Breast epithelium (tissue), 4 donors: ENCODE measurements at places on chromosomes 5 and 9. TPM values are rescaled to one million over a fixed set of nuclear protein-coding genes. Genes with fewer than 3 reads are reported as not detected.

GRCh38 chr5:97629276-97629675 lies 446.2 kb upstream of the RIOK2 start:
- H3K27me3 ChIP-seq = no peaks in the 10 kb centered on the region
- no peak overlapping the region for H3K4me3 ChIP-seq
- no peaks in the 10 kb centered on the region for H3K4me1 ChIP-seq

DNA sequence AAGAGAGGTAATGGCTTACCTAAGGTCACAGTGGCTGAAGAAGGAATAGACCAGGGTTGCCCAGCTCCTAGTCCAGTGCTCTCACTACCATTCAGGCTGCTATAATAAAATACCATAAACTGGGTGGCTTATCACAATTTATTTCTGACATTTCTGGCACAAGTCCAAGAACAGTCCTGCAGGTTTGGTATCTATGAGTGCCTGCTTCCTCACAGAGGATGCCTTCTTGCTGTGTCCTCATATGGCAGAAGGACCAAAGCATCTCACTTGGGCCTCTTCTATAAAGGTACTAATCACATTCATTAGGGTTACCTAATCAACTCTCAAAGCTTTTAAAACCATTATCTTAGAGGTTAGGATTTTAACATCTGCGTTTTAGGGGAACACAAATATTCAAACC lies 17.2 kb downstream of the STARD4 start:
- no peak for DNase-seq
- H3K36me3 ChIP-seq = peaks cover 4% of the 10 kb centered on the region
- no peaks in the 10 kb centered on the region for H3K4me1 ChIP-seq
- no peak overlapping the region for H3K4me3 ChIP-seq
- no peaks in the 10 kb centered on the region for H3K27me3 ChIP-seq

The SOX30 gene
- 0.16 TPM for total RNA-seq

- no peak overlapping the region for H3K27ac ChIP-seq
- no peaks in the 10 kb centered on the region for H3K36me3 ChIP-seq
- no peak overlapping the region for H3K4me3 ChIP-seq
- no peaks in the 10 kb centered on the region for H3K27me3 ChIP-seq
- no peak for DNase-seq
Measured at GRCh38 chr5:149301744-149302380, 30.2 kb downstream of the AFAP1L1 start.

The OTP gene
- total RNA-seq = not detected

The IFNA21 gene
- total RNA-seq = not detected

The TAF9 gene
- total RNA-seq = 35.4 TPM

DNA sequence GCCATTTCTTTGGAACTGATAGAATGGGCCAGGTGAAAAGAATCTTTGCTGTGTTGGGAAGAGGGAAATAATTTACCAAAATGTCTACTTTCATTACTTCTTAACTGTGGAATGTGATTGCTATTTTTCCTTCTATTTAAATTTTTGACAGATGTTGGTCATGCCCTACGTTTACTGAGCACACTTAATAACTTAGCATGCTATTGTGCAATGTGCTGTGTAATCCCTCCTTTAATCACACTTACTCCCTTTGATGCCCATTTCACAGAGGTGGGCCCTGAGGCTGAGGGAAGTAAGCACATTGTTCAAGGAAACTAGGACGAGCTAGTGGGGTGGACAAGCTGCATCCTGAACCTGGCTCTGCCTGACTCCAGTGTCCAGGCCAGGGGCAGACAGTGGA lies 47.8 kb upstream of the INSYN2B start:
- H3K4me3 ChIP-seq = no peak overlapping the region
- no peaks in the 10 kb centered on the region for H3K27me3 ChIP-seq
- no peak for DNase-seq
- H3K4me1 ChIP-seq = no peaks in the 10 kb centered on the region
- H3K27ac ChIP-seq = no peak overlapping the region

DNA sequence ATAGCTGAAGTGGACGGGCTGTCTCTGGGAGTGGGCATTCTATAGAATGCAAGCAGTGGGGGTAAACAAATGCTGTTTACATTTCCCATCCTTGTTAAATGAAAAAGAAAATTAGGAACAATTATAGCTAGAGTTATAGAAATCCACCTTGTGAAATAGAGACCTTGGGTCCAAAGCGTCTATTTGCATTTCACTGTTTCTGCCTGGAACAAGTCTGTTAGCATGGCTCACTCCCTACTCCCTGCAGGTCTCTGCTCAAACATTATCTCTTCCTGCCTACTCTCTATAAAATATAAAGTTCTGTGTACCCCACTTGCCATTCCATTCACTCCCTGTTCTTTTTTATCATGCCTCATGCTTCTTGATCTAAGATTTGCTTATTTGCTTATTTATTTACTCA lies 975.7 kb upstream of the WWC1 start:
- no peaks in the 10 kb centered on the region for H3K36me3 ChIP-seq
- no peak overlapping the region for H3K27ac ChIP-seq
- no peak overlapping the region for H3K4me3 ChIP-seq
- no peaks in the 10 kb centered on the region for H3K4me1 ChIP-seq
- no peak for DNase-seq

The PFN3 gene
- total RNA-seq = not detected

The CA9 gene
- 0.16 TPM for total RNA-seq

DNA sequence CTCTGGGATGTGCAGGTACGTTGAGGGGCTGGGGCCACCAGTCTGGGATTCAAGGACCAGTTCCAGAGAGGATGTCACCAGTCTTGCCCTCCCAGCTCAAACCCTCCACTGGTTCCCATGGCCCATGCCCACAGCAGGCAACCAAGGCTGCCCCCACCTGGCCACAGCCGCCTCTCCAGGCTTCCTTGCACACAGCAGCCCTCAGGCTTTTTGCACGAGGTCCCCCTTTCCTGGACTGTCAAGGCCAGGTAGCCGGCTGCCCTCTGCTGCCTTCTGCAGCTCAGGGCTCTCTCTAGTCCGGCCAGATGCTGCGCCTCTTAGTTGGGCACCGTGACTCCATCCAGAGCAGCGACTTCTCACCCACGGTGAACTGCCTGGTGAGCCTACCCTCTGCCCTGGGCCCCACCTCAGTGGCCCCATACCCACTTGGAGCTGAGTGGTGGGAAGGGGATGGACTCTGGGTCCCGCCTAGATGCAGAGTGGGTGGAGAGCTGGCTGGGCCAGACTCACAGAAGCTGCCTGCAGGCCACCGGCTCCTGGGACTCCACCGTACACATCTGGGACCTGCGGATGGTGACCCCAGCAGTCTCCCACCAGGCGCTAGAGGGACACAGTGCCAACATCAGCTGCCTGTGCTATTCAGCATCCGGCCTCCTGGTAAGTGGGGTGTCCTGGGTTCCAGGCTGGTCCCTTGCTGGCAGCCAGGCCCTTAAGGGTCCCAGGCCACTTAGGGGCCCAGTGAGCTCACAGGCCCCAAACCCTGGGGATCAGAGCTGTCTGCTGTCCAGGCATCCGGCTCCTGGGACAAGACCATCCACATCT lies 2.9 kb downstream of the WDR38 start:
- H3K36me3 ChIP-seq = peaks cover 4% of the 10 kb centered on the region
- no peak overlapping the region for H3K27ac ChIP-seq
- peaks cover 4% of the 10 kb centered on the region for H3K4me1 ChIP-seq
- no peaks in the 10 kb centered on the region for H3K27me3 ChIP-seq
- DNase-seq = no peak

GRCh38 chr9:137504432-137504777 lies 45.3 kb upstream of the NSMF start:
- peaks cover 7% of the 10 kb centered on the region for H3K36me3 ChIP-seq
- no peak overlapping the region for H3K27ac ChIP-seq
- no peak overlapping the region for H3K4me3 ChIP-seq
- no peaks in the 10 kb centered on the region for H3K4me1 ChIP-seq
- H3K27me3 ChIP-seq = no peaks in the 10 kb centered on the region

DNA sequence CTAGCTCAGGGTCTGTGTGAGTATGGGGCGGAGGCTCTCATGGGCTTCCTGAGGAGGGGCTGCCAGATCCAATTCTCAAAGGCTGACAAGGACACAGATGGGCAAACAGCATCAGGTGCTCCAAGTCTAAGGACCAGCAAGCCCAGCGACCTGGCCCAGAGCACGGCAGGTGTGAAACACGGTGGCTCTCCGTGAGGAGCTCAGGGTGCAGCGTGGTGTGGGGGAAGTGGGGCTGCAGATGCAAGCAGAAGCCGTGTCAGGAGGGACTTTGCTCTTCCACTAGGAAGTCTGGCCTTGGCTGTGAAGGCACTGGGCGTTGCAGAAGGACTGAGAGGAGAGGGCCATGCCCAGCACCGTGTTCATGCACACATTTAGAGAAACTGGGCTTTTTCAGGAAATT lies 420.0 kb downstream of the GADD45G start:
- no peaks in the 10 kb centered on the region for H3K27me3 ChIP-seq
- no peaks in the 10 kb centered on the region for H3K36me3 ChIP-seq
- H3K27ac ChIP-seq = no peak overlapping the region
- no peaks in the 10 kb centered on the region for H3K4me1 ChIP-seq
- no peak for DNase-seq

DNA sequence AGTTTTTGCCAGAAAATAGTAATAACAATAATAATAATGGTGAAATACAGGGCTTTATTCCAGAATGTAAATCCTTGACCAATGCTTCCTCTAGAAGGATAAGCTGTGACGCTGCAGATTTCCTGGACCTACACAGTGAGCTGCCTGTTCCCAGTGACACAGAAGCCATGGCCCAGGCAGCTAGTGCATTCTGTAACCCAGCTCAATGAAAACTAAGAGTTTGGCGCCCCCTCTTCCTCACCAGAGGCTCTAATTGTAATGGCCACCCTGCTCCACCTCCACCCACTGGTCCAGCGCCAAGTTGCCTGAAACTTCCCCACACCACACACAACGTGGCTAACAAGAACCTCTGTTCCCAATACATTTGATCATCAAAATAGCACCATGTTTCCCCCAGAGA lies 248.1 kb downstream of the CETN3 start:
- no peak for DNase-seq
- no peak overlapping the region for H3K27ac ChIP-seq
- no peaks in the 10 kb centered on the region for H3K4me1 ChIP-seq
- H3K27me3 ChIP-seq = no peaks in the 10 kb centered on the region

DNA sequence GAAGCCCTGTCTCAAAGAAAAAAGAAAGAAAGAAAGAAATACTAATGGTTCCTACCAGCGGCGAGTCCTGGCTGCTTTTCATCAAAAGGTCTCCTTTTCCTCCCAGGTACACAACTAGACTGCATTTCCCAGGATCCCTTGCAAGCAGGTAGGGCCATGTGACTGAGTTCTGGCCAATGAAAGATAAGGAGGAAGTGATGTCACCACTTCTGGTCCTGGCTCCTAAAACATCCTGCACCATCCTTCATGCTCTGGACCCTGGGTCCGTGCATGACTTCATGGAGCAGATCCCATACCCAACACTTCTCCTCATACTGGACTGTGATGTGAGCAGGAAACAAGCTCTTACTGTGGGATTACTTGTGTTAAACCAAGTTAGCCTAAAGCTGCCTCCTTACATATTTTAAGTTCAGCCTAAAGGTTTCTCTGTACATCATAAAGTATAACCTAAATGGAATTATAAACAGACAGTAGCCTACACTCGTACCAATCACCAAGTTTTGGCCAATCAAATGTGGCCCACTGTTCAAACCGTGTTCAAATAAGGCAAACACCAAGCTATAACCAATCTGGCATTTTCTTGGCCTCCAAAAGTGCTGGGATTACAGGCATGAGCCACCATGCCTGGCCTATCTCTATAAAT lies 30.2 kb upstream of the FUBP3 start:
- DNase-seq = no peak
- H3K4me3 ChIP-seq = no peak overlapping the region
- H3K4me1 ChIP-seq = no peaks in the 10 kb centered on the region
- H3K27ac ChIP-seq = no peak overlapping the region
- no peaks in the 10 kb centered on the region for H3K36me3 ChIP-seq

The PDGFRB gene
- total RNA-seq = 146 TPM

GRCh38 chr5:38202741-38203140 lies 55.6 kb upstream of the EGFLAM start:
- no peaks in the 10 kb centered on the region for H3K27me3 ChIP-seq
- H3K36me3 ChIP-seq = no peaks in the 10 kb centered on the region
- H3K4me1 ChIP-seq = no peaks in the 10 kb centered on the region

- no peaks in the 10 kb centered on the region for H3K4me1 ChIP-seq
- no peak for DNase-seq
- H3K27ac ChIP-seq = no peak overlapping the region
- H3K36me3 ChIP-seq = no peaks in the 10 kb centered on the region
Measured at GRCh38 chr5:74320526-74320925, 320.0 kb downstream of the ENC1 start.

The SLC6A7 gene
- total RNA-seq = not detected

- no peak overlapping the region for H3K4me3 ChIP-seq
- H3K27me3 ChIP-seq = no peaks in the 10 kb centered on the region
- no peaks in the 10 kb centered on the region for H3K36me3 ChIP-seq
Measured at GRCh38 chr5:24480952-24481351, 163.8 kb downstream of the CDH10 start.

- H3K27ac ChIP-seq = no peak overlapping the region
- H3K4me1 ChIP-seq = no peaks in the 10 kb centered on the region
- H3K4me3 ChIP-seq = no peak overlapping the region
- DNase-seq = no peak
- no peaks in the 10 kb centered on the region for H3K27me3 ChIP-seq
Measured at GRCh38 chr9:95370064-95370463, 52.6 kb upstream of the FANCC start.

The KLHL9 gene
- 25.9 TPM for total RNA-seq

The DENND4C gene
- total RNA-seq = 146 TPM

GRCh38 chr5:177982956-177983355 lies 13.1 kb downstream of the PROP1 start:
- H3K36me3 ChIP-seq = no peaks in the 10 kb centered on the region
- H3K4me3 ChIP-seq = no peak overlapping the region
- no peaks in the 10 kb centered on the region for H3K4me1 ChIP-seq
- H3K27ac ChIP-seq = no peak overlapping the region

GRCh38 chr9:92291577-92291976 lies 1.9 kb downstream of the IARS1 start:
- H3K4me1 ChIP-seq = peaks cover 5% of the 10 kb centered on the region
- no peaks in the 10 kb centered on the region for H3K27me3 ChIP-seq
- H3K36me3 ChIP-seq = no peaks in the 10 kb centered on the region
- H3K4me3 ChIP-seq = no peak overlapping the region
- no peak for DNase-seq
- H3K27ac ChIP-seq = no peak overlapping the region

DNA sequence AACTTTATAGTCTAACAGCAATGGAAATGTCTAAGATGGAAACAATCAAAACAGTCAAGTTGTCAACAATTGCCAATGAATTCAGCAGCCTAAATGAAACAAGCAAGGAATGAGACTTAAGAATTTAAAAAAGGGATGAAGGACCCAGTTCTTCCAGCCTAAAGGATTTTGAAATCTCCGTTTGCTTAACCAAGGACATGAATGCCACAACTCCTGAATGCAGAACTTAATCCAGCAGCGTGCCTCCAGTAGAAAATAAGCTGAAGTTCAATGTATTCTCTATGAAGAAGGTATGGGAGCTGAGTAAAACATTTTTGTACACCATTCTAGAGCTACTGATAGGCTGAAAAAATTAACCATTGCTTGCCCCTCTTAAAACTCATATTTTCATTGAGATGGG lies 411.3 kb downstream of the ARHGEF28 start:
- DNase-seq = no peak
- H3K27me3 ChIP-seq = no peaks in the 10 kb centered on the region
- no peaks in the 10 kb centered on the region for H3K36me3 ChIP-seq
- no peak overlapping the region for H3K4me3 ChIP-seq
- no peak overlapping the region for H3K27ac ChIP-seq
